Occipital lobe (tissue), 3 donors: ENCODE measurements at places on chromosomes 3 and 15.

DNA sequence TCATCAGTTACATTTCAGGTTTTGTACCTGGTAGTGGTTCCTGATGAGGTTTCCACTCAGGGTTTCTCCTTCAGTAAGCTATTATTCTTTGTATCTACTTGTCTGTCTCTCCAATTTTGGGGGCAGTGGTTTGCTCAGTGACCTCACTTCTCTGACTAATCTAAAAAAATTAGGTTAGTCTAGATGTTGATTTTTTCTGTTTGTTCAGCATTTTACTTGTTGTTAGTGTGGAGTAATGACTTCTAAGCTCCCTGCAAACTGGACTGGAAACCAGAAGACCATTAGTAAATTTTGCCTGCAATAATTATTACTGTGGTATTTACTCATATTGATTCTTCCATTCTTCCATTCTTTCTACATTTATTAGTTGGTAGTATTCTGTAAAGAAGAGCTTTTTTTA is 139.4 kb downstream of the SPATA16 start:
- no peak for DNase-seq

- DNase-seq: no peak
Measured at GRCh38 chr15:92271179-92271578, 122.5 kb upstream of the ST8SIA2 start.

DNA sequence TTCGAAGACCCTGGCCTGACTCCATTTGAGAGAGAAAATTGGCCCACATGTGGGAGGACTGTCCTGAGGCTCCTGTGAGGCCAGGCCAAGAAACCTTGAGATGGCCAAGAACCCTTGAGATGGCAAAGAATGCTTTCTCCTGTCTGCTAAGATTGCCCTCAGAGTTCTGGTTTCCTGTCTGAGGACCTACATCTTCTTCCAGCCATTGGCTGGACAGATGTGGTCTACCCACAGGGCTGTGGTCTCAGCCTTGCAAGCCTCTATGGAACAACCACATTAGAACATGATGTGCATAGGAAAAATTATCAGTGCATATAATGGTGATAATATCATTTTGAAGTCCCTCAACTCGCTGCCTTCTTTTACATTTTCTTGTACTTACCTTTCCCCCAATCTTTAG is 10.8 kb upstream of the RASA2 start:
- DNase-seq: no peak

DNA sequence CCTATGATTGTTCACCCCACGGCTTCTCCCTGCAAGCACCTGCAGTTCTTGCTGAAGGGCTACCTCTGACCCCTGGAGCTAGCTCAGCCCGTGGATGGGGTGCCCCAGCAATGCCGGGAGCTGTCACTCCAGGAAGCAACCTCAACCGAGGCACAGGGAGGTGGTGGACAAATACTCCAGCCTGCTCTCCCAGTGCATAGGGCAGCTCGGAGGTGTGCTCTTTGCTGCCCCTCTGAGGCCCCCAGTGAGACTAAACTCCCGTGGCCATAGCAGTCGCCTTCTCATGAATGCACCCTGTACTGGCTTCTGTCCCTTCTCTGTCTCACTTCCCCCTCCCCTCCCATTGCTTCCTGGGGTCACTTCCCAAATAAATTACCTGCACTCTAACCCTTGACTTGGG is 48.5 kb downstream of the LINGO1 start:
- no peak for DNase-seq

DNA sequence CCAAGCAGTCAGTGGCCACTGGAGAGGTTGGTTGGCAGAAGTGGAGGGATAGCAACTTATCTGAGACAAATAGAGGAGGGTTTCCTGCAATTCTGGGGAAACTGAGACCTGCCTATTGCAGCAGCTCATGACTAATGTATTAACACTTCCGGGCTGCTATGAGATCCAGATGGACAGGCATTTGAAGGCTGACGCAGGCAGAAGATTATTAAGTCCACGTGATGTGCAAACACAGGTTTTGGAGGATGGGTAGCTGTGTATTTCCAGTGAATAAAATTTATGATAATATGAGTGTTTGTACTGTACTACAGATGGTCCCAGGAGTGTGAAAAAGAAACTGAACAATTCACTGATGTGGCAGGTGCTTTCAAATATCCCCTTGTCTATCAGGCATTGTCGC is 28.5 kb upstream of the CFAP161 start:
- DNase-seq: no peak

DNA sequence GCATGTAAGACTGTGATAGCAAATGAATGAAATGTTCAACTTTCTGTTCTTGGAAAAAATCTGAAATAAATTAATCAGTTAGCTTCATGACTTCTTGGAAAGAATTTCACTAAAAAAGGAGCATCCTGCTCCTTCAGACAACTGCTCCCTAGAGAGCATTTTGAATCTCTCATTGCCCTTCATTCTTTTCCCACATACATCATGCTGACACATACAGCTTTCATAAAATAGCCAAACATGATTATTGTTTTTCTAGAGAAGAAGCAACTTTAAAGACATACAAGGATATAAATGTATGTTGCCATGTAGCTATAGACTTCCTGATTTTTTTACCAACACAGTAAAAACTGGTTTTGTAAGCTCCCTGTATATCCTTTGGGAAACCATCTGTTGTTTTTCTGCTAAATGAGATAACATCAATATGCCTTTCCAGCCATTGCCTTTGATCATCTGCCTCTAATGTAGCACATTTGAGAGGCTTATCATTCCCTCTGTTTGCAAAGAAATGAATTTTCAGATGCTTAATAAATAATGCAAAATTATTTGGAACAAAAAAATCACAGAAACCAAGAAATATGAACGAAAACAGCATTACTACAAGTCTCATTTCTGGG is 248.2 kb upstream of the GPR149 start:
- DNase-seq: no peak

DNA sequence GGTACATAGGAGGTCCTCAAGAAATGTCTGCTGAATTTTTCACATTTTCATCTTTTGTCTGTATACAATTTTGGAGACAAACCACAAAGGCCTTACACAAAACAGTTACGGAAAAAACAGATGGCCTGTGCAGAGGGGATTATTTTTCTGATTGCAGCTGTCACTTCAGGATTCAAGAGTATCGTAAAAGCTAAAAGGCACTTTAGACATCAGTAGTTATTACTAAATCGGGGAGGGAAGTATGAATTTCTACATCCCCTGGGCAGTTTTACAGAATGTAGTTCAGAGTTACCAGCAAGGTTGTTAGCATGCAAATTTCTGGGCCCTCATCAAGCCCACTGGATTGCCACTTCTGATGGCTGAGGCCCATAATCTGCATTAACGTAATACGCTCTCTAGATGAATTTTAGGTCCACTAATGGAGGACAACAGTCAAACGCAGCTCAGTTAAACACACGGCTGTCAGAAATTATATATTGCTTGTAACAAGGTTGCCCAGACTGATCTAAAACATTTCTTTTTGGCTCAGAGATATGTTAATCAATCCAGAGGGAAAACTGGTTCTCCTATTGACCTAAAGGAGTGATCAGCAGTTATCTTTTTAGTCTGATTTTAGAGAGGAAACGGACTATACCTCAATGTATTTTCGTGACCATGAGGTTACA is 1.1 kb downstream of the RIOX2 start:
- no peak for DNase-seq

DNA sequence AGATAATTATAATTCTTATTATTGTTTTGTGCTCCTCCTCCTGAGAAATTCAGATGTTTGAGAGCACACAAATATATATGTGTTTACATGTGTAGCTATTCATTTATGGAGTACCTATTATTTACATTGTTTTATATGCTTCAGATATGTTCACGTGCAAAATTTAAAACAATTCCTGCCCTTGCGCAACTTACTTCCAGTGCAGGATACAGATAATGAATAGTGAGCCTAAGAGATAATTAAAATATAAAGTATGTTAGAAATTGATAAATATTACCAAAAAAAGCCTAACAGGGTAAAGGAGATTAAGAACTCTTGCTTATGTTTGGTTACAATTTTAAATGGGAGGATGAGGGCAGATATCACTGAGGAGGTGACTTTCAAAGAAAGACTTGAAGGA is 81.7 kb upstream of the DPH6 start:
- DNase-seq: no peak

- DNase-seq: no peak
Measured at GRCh38 chr3:72448858-72449257, 399.4 kb downstream of the SHQ1 start.

DNA sequence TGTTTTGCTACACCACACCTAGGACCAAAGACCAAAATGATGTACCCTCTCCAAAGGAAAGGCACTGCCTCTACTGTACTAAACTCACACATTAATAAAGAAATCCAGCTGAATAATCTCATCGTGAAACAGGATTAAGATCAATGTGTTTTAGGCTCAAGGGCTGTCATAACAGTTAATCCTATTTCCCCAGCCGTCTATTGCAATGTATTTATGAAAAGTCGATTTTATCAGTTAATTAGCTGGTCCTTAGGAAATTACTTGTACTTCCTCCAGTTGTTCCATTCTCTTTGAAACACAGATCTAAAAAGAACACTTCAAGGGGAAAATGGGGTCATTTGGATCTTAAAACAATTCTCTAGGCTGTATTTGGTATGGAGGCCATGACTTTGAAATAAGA is 8.5 kb downstream of the ETV5 start:
- no peak for DNase-seq

DNA sequence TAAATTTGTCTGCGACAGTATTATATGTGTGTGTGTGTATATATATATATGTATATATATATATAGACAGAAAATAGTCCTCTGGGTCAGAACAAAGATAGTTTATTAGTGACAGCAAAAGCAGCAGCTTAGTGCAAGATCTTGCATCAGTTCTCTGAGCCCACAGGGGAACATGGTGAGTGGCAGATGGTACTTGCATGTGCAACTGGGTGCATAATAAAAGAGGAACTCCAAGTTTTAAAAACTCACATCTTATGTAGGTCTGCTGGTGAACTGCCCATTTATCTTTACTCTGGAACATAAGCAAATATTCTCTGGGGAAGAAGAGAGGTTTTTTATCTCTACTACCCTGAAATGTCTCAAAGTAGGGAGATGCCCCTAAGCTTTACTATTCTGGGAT is 276.4 kb downstream of the POLQ start:
- DNase-seq: no peak

DNA sequence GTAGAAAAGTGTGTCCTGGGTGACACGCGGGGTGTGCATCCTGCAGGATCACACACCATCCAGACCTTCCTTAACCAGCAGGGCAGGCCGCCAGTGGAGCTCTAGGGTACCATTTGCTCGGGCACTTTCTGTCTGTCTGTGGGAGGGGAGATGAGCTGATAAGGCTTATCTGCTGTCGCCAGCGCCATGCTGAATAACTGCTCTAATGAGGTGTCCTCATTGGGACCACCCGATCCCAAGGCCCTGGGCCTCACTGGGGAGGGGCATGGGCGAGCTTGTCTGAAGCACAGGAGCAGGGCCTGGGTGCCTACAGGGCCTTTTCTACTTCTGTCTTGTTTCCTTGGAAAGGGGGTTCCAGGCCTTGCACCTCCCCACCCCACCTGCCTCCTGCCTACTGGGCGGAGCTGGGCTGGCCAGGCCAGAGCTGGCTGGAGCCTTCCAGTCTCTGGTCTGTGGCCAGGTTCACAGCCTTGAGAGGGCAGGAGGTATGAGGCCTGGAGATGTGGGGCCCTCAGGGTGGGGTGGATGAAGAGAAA is 2.5 kb upstream of the GATA2 start:
- no peak for DNase-seq

DNA sequence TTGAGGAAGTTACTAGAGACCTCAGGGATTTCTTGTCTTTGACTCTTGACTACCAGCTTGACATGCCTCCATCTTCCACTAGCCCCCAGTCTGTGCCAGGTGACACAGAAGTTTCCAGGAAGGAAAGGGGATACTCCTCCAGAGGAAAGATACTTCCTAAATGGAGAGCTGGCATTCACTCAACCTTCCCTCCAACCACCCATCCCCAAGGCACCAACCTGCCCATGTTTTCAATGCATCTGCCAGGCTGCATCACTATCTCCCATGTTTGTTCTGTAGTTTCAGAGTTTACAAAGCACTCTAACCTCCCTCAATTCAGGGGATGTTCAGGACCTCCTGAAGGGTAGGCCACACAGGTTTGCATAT is 198.4 kb upstream of the LPP start:
- DNase-seq: no peak

- DNase-seq: no peak
Measured at GRCh38 chr3:156787926-156788663, 38.1 kb upstream of the LEKR1 start.

GRCh38 chr15:93414576-93415231 is 325.7 kb upstream of the RGMA start:
- no peak for DNase-seq

DNA sequence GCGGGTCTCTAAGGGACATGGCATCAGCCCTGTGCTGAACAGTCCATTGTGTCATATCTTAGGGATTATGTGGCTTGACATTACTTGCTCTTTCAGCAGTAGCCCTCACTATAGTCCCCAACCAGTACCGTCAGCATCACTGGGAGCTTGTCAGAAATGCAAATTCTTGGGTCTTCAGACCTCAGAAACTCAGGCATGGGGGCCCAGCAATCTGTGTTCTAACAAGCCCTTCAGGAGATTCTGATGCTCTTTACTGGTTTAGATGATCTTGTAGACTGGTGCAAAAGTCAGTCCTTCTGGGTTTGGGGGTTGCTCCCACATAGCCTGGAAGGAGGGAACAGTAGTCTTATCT is 39.0 kb upstream of the TRAK1 start:
- no peak for DNase-seq

- no peak for DNase-seq
Measured at GRCh38 chr3:14808502-14809266, 10.1 kb upstream of the FGD5 start.
